ENCODE measurements at places on chromosomes 16 and 17.

DNA sequence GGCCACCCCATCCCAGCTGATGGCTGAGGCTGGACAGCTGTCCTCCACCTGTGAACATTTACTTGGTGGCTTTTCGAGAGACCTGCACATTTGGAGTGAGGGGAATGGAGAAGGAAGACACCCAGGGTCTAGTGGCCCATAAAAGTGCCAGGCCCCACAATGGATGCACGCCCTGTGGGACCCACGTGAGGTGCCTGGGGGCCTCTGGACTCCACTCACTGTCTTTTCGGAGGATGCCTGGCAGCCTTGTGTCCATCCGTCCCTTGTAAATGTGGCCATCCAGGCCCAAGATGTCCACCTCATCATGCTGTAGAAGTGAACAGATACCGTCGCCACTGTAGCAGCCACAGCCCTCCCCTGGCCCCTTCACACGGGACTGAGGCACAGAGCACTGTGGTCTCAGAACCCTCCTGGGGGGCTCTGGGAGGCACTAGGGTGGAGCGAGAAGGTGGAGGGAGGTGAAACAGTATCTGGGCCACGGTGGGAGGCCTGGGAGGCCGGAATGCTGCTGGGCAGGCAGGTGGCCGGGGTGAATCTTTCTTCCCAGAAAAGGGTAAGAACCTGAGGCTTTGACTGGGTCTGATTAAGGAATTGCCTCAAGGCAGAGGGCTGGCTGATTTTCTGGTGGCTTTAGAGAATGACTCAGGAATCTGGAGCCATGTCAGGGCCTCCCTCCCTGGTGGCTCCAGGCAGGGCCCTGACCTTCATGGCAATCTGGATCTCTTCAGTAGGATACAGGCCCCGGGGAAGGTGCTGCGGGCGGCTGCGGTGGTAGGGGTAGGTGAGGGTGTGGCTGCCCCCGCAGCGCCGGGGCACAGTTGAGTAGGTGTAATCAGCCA is 11.5 kb downstream of the UBALD2 start:
- no peak for DNase-seq

DNA sequence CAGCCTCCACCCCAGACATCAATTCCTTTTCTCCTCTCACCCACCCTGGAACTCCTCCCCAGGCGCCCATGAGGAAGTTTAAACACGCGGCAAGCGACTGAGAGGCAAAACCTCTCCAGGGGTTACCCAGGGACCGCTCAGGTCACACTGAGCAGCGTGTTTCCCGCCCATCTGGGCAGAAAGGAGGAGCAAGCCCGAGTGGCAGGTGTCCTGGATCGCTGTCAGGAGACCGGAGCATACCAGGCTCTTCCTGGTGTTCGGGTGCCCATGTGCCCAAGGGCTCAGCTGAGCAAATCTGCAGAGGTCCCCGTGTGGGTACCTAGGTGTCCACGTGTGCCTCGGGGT is 491 bp downstream of the SLC25A19 start:
- DNase-seq = no peak

GRCh38 chr17:31647661-31648060 is 211.4 kb downstream of the COPRS start:
- no peak for DNase-seq

DNA sequence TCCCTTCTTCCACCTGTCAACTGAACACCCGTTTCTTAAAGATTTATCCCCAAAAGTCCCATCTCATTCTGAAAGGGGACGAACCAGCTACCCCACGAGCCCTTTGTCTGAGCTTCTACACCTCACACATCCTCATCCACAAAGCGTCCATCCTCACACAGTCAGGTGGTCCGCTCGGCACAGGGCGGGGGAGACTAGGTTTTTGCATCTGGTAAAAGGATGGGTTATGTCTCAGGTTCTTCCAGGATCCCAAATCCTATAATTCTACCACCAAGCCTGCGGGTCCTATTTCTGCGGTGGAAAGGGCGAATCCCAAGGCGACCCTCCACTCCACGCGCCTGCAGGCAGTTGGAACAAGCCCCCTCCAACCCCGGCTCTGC is 458 bp downstream of the GFOD2 start:
- no peak for DNase-seq

GRCh38 chr17:3887804-3888203 is 5.0 kb downstream of the CAMKK1 start:
- no peak for DNase-seq

DNA sequence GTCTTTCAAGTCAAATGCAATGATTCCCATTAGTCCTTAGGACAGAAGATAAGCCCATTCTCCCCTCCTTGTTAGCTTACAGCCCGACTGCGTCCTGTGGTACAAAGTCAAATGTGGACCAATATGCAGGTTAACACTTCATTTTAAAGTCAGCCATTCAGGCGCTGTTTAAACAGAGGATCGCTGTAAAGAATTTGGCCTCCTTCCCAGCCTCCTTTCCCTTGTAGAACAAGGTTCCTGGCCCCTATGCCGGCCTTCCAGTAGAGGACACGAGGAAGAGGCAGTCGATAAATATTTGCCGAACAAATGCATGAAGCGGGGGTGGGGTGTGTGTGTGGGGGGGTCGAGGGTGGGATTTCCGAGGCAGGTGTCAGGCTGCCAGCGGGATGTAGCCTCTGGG is 4.3 kb downstream of the SDK2 start:
- DNase-seq = peak; percentile 75

- DNase-seq = no peak
These were observed 12.8 kb downstream of the ADORA2B start for GRCh38 chr17:15957608-15958307.

DNA sequence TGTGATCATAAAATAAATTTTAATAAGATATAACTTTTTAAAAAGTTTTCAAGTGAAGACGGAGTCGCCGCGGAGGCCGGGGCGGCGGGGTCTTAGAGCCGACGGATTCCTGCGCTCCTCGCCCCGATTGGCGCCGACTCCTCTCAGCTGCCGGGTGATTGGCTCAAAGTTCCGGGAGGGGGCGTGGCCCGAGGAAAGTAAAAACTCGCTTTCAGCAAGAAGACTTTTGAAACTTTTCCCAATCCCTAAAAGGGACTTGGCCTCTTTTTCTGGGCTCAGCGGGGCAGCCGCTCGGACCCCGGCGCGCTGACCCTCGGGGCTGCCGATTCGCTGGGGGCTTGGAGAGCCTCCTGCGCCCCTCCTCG is at the start of gene FOXC2:
TSS of gene FOXC2 (plus strand) at position 229 of the 365 bp plus-strand sequence. CDS start 507 bp downstream, outside the sequence.
- DNase-seq = no peak

All from NCI-H748 treated with DMSO at 0.1 percent for 48 hours (cell line).